ENCODE measurements at places on chromosomes 4 and X.
A peak's percentile ranks its signal among the peaks of the same experiment; 100 is the strongest.

GRCh38 chrX:55490974-55491373 is 1.3 kb upstream of the USP51 start:
- DNase-seq: no peak

- peak; percentile 17 for DNase-seq
Observed at GRCh38 chr4:85777908-85778631, 303.1 kb downstream of the ARHGAP24 start.

- no peak for DNase-seq
Observed at GRCh38 chr4:189974056-189974455, 33.4 kb downstream of the FRG1 start.

DNA sequence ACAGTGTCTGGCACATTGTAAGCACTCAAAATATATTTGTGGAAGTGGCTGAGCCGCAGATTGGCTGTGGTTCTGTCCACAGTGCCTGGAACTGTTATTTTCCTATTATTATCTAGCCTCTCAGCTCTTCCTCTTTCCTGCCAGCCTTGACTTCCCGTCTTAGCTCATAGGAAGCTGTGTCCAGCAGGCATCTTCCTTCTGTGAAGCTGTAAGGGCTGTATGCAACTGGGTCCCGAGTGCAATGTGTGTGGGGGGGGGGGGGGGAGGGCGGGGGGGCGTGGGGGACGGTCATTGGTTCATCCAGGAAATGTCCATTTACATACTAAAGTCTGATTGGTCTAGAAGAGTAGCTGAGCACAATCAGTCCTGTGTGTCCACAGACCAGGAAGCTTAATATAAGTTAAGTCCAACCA is 210.7 kb downstream of the PDGFRA start:
- peak; percentile 74 for DNase-seq

- DNase-seq: no peak
Observed at GRCh38 chr4:98746936-98747335, 88.5 kb upstream of the TSPAN5 start.

DNA sequence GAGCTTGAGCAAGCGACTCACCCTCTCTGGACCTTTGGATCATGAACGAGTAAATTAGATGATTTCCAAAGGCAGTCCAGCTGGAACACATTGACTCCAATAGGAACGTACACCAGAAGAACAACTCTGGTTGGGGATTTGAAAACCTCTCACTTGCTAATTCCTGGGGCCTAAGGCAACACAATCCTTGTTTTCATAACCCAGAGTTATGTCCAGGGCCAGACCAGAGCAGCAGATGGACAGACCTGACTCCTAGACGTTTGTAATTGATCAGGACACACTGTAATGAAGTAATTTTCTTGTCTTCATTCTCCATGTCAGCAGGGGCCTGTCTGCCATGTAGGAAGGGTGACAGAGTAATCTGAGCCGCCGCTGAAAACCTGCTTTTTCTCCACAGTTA is 283.9 kb downstream of the IDS start:
- DNase-seq: no peak

- DNase-seq: no peak
Observed at GRCh38 chr4:166481055-166481454, 608.0 kb downstream of the TLL1 start.

DNA sequence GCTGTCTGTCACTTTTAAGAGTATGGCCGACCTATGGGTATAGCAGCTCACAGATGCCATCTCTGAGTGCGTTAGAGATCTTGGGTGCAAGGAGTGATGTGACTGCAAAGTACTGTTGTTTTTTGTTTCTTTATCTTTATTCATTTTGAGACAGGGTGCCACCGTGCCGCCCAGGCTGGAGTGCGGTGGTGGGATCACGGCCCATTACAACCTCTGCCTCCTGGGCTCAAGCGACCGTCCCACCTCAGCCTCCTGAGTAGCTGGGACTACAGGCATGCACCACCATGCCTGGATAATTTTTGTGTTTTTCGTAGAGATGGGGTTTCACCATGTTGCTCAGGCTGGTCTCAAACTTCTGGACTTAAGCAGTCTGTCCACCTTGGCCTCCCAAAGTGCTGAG is 71.4 kb downstream of the CCKAR start:
- DNase-seq: no peak

DNA sequence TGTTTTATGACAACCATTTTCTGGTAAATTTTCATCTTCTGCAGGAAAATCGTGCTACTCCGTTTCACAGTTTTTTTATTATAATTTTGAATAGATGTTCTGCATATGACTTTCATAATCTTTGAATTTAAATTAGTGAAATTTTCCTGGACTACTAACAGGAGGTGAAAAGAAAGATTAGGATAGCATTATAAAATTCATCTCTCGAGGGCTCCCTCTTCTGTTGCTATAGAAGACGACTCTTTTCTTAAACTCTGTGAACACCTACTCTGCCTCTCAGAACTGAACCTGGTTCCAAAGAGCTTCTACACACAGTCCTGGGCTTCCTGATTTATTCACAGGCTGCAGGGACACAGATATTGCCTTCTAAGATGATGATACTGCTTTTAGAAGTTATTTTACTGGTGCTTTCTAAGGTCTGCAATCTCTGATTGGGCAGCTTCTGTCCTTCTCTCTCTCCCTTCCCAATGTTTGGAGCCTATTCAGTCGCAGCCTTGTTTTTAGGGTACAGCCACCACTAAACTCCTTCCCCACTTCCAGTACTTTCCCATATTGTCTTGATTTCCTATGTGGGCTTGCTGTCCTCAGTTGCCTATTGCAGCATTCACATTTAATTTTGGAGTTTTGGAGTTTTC is 10.1 kb upstream of the SAP30 start:
- DNase-seq: no peak

DNA sequence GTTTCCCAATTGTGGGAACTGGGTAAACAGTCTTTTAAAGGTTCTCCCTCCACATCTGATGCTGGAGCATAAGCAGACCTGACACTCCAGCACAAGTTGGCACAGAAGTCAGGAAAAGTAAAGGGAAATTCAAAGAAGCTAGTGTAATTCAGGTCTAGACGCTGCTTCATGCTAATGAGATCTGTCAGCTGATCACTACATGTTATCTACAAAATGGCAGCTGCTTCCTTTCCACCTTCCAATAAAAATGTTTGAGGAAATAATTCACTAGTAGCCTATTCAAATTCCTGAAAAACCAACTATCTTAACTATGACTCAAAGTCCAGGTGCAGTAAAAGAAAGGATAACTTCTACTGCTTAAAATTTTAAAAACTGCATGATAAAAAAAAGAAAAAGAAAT is 29.3 kb downstream of the DCAF8L2 start:
- DNase-seq: no peak

GRCh38 chr4:182492423-182492822 is 249.2 kb downstream of the TENM3 start:
- peak; percentile 3 for DNase-seq

DNA sequence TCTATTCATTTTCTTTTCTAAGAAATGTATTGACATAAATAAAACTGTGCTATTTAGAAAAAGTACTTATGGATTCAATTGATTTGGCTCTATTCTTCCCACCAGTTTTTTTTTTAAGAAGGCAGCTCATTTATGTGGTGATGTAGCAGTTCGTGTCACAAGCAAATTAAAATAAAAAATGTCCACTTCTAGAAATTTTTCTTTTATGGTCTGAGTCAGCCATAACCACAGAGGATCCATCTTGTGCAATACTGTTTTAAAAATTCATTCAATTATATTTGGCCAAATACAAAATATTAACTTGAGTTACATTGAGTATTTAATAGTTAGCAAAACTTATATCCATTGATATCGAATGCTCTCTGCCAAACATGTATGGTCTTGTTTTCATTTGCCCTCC is 207.9 kb upstream of the FAT1 start:
- no peak for DNase-seq

DNA sequence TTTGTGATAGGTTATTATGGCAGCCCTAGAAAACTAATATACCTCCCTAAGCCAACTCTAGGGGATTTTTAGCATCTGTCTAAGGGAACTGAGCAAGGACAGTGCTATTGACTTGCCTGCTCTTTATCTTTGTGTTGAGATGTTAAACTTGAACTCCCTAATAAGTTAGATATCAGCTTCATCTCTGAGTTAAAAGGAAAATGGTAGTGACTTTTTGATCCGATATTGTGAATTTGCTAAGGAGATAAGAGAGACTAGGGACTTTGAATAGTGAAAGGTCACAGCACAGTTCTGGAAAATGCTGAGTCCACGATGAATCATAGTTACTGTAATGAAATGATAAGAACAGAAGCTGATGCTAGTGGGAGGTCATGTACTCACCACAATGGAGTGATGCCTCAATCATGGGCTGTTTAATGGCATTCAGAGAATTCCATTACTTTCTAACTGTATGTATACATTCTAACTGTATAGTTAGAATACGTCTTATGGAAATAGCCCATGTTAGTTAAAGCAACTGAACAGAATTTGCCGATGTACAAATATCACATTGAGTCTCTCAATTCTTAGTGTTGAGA is 147.2 kb downstream of the GLRA3 start:
- DNase-seq: no peak

DNA sequence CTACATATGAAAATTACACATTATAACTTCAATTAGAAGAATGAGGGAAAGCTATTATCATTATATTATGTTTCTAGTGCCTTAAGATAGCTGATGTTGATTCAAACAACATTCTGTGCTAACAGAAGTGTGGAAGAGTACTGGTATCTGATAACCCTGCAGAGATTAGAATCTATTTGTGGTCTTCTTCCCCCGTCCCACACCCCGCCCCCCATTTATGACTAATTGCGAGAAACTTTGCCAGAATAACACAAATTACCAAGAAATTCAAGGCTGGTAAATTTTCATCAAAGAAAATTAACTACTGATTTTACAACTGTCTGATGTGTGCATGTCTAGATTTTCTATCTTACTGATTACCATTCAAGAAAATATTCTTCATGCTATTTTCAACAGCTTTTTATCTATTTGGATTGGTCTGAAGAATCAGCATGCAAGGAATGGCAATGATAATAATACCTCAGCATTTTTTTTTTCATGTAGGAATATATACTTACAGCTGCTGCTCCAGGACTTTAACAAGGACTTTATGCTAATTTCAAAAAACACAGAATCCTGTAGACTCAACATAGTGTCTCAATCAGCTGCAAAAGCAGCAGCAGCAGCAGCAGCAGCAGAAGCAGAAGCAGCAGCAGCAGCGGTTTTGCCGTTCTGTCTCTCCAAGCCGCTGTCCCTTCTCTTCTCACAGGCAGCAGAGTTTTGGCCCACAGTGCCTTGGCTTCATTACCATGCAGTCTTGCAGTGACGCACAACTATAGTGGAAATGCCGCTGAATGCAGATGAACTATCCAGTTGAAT is 126.7 kb downstream of the FRYL start:
- no peak for DNase-seq

DNA sequence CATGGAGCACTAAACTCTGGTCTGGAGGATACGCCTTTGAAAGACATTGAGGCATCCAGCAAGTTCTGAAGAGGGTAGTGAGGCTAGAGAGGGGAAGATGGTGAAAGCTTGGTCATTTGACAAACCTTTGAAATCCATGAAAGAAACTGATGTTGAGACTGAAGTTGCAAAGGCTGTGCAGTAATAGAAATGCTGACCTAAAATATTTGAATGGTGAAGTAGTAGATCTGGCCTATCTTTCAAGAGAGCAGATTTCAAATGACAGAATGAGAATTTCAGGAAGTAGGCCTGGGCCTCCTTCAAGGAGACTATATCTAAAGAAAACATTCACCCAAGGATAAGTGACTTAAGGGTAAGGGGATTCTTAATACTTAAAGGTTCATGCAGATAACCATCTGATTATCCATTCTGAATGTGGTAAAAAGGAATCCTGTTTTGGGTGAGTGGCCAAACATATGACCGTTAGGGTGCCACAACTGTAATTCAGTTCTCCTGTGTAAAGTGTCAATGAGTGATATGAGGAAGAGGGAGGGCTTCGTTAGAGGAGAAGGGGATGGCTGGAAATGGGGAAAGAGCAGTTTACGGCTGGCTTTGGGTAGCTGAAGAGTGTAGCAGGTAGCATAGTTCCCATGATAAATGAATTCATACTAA is 62.2 kb downstream of the AMELX start:
- no peak for DNase-seq

DNA sequence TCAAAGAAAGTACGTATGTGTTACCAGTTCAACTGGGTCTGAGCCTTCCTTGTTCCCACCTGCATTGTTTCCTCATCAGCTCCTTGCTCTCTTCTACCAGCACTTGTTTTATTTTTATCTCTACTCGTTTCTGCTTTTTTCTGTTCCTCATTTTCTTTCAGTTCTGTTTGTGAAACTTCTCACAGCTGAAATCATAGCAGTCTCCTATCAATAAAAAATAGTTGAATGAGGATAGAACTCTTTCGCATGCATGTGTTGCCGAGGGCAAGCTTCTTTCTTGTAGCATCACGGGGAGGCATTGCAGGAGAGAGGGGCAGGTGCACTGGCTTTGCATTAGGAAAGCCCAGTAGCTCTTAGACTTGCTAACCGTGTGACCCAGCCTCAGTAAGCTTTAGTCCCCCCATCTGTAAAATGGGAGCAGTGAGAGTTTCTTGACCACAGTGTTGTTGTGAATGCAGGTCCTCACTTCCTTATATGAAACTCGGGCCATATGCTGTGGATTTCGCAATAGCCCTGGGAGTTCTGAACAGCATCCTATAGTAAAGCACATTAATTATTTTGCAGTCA is 24.7 kb downstream of the OFD1 start:
- peak; percentile 18 for DNase-seq

DNA sequence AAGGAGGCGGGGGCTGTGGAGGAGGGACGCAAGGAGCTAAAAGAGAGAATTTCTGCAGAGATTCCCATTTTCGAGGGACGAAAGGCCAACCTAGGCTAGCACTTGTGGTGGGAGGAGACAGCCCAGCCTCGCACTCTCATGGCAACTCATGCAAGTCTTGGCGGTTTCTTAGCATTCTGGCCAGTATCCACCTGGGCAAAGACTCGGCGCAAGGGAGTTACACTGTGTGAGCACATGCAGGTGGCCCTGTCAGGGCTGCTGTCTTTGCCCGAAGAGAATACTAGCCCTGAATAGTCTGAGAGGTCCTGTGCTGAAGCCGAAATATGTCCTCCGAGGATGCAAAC is 15.5 kb downstream of the MCF2 start:
- DNase-seq: no peak

DNA sequence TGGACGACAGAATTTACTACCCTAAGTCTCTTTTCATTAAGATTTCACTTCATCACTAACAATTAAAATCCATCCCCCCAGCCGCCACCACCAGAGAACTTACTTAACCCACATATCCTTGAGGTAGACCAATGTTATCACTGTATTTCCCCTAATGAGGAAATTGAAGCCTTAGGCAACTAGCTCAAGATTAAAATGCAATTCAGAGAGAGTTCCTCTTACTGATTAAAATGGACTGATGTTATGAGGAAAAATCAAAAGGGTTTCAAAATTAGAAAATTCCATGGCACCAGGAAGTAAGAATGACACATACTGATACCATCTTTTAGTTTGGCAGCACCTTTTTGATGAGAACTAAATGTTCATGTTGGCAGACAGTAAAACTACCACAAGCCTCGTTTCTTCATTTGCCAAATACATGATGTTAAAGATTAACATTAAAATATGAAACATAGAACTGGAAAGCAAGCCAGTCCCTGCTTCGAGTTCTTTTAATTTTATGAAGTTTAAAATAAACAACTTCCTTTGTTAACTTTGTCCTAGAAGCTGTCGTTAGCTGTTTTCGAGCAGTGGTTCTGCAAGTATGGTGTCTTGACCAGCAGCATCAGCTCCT is 69.3 kb upstream of the CCDC160 start:
- DNase-seq: peak; percentile 19

GRCh38 chr4:147096667-147097604 is 151.3 kb upstream of the TTC29 start:
- peak; percentile 17 for DNase-seq
